ENCODE measurements at places on chromosomes 13 and 19.
A peak's percentile ranks its signal among the peaks of the same experiment; 100 is the strongest.

- no peak for DNase-seq
Measured at GRCh38 chr13:102587916-102588315, 8.9 kb upstream of the TPP2 start.

DNA sequence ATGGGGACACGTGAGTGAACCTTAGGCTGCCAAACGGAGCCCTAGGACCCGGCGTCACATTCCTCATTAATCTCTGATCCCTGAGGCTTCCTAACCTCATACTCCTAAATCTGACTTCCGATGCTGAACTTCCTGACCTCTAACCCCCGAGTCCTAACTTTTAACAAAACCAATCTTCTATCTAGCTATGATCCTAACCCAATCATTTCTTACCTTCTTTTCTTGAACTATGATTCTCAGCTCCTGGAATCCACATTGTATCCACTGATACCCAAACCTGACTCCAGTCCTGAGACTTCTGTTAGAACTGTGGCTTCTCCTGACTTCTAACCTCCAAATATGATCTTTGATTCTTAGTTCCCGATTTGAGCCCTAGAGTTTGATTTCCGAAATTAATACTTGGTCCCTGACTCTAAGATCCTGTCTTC lies 447 bp downstream of the NFKBIB start:
- no peak for DNase-seq

DNA sequence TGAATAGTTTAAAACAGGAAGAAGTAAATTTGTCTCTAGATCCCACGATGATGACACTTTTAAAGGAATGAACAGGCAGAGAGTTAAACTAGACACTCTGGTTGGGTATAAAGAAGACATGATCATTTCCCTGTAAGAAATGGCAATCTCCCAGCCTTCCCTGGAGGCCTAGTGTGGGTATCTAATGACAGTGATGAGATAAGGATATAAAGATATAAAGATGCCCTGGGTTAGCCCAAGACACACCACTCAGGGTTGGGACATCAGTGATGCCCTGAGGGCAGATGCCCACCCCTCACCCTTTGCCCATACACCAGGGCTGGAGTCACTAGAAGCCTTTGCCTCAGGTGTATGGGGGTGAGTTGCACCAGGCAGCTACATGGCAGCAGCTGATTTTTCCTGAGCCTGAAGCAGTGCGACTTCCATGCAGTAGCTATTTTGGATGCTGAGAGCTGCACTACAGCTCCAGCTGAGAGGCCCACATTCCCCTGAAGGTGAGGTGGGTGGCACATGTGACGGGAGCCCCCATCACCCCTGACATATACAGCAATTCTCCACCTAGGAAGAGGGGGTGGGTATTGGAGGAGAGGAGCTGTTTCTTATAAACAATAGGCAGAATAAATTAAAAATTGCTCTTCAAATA lies 177.5 kb downstream of the NDFIP2 start:
- no peak for DNase-seq

DNA sequence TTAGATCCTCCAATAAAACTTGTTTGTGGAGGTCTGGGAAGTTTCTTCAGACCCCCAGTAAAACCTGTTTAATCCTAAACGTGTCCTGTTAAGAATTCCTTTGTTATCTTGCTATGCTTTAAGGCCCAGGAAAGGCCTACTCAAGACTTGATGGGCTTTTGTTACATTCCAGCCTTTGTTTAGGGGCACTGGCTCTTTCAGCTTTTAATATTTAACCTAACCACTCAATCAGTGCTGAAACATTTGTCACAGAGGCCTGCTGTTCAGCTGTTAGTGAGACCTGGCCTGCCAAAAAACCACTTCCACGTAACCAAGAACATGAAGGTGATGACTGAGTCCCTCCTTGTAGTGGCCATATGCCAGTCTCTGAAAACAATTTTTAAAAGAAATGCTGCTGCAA lies 41.7 kb downstream of the PCDH17 start:
- DNase-seq = no peak

- DNase-seq = no peak
Measured at GRCh38 chr19:35457173-35457572, 9.1 kb downstream of the FFAR2 start.

DNA sequence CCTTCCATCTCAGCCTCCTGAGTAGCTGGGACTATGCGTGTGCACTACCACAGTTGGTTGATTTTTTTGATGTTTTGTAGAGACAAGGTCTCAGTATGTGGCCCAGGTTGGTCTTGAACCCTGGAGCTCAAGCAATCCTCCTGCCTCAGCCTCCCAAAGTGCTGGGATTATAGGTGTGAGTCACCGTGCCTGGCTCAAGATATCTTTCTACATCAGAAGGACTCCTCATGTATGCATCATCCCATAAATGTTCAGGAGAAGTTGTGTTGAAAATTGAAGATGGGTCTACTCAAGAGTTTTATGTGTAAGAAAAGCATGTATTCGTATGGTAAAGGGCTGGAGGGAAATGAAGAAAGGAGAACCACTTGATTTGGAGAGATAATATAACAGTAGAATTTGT lies 71.8 kb upstream of the STK24 start:
- DNase-seq = no peak

DNA sequence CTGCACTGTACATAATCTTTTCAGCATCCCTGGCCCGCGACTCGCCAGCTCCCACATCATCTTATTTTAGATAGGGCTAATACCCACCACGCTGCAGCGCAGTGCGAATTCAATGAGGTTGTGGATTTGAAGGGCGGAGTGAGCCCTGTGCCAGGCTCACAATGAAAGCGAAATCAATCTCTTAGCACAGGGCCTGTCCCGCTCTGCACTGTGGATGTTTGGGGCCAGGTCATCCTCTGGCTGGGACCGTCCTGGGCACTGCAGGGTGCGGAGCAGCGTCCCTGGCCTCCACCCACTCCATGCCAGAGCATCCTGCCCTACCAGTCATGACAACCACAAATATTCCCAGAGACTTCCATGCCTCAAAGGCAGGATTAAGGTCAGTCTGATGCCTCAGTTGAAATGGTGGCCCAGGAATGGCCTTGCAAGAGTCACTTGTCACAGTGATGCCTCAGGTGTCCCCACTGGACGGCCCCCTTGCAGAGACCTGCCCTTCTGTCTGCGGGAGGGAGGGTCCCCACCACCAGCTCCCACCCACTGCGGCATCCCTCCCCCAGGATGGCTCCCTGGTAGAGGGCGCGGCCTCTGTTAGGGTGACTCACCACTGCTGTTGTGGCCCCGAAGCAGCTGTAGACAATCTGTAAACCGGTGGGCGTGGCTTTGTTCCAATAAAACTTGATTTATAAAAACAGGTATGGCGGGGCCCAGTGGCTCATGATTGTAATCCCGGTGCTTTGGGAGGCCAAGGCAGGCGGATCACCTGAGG lies 5.6 kb downstream of the UHRF1 start:
- DNase-seq = peak; percentile 72

DNA sequence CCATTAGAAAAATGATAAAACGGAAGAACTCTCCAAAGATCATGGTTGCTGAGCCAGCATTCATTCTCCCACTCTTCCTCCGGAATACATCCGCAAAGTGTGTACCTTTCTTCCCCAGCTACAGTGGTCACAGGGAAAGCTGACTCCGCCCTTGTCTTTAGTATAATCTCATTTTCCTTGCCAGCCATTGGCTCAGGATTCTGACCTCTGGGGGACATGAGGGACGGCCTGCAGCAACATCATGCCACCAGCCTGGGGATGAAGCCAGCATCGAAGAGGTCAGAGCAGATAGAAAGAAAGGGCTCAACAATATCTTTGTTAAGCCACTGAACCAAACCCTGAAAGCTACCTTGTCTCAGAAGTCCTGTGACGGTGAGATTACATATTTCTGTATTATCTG lies 46.3 kb upstream of the TPP2 start:
- no peak for DNase-seq

GRCh38 chr19:51593138-51593890 lies 22.2 kb downstream of the ZNF175 start:
- DNase-seq = no peak

DNA sequence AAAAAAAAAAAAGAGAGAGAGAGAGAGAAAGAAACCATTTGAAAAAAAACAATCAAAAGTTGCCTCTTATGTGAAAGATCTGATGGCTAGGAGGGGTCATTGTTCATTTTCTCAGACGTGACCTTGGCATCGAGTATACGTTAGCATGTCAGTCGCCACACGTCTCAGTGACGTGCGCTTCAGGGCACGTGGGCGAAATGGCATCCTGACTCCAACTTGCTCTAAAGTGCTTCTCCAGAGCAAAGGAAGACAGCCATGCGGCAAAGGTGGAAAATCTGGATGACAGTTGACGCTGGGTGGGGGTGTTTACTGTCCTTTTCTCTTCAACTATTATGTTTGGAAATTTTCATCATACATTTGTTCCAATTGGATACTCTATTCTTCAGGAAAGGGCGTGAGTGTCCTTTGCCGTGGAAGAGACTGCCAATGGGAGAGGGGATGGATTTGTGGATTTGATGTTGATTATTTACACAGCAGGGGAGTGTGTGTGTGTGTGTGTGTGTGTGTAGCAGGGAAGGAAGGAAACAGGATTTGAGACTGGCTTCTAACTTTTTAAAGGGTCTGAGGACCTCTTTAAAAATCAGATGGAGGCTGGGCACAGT lies 25.0 kb downstream of the KLF2 start:
- no peak for DNase-seq

DNA sequence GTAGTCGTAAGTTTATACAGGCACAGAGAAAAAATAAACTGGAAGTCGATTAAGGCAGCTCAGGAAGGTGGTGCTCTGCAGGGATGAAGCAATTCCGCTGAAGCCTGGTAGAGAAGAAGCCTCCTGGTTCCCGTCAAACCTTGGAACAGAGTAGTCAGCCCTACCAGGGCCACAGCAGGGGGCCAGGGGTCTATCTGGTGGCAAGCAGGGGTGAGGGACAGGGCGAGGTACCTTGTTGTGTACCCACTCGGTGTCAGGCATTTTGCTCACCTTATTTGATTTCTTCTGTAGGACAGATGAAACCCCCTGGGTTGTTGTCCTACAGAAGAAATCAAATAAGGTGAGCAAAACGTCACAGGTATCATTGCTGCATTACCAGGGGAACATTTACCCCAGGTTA lies 70.6 kb downstream of the C13orf42 start:
- DNase-seq = no peak
